Breast epithelium (tissue), 4 donors: ENCODE measurements at places on chromosomes 4 and X. TPM values are rescaled to one million over a fixed set of nuclear protein-coding genes. Genes with fewer than 3 reads are reported as not detected.

DNA sequence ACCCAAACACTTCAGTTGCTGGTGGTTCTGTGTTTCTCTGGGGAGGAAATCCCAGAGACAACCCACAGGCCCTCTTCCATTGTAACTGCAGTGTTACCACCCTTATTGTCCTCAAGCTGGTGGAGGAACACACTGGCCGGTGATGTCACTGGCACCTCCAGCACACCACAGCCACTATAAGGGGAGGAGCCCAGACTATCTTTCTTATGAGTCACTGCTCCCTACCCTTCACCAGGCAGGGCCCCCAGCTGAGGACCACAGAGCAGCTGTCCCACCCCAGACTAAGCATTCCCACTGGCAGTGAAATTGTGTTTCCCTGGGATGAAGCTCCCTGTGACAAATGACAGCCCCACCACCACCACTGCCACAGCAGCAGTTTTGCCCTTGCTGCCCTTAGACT, 171.8 kb upstream of the FGF16 start:
- no peaks in the 10 kb centered on the region for H3K36me3 ChIP-seq
- no peak overlapping the region for H3K27ac ChIP-seq
- no peak for DNase-seq
- no peaks in the 10 kb centered on the region for H3K27me3 ChIP-seq
- H3K4me3 ChIP-seq: no peak overlapping the region

ITIH6 gene
- not detected for total RNA-seq

DNA sequence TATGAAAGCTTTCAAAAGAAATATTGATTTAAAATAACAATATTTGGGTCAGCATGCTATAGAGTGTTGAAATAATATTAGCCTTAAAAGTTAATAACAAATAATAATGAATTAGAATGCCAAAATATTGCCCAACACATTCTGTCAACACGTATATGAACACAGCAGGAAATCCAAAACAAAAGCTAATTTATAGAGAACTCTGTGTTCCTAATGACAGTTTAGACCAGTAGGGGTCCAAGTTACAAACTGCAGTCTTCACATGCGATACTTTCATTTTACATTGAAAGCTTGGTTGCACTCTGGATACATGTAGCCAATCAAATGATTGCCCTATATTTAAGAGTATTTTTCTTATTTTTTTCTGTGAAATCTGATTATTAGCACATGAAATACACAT, 274.4 kb downstream of the DCTD start:
- H3K4me1 ChIP-seq: no peaks in the 10 kb centered on the region
- no peaks in the 10 kb centered on the region for H3K36me3 ChIP-seq
- no peak for DNase-seq
- no peak overlapping the region for H3K27ac ChIP-seq
- no peak overlapping the region for H3K4me3 ChIP-seq
- no peaks in the 10 kb centered on the region for H3K27me3 ChIP-seq

- H3K27me3 ChIP-seq: peaks cover 17% of the 10 kb centered on the region
- no peak overlapping the region for H3K27ac ChIP-seq
- no peak overlapping the region for H3K4me3 ChIP-seq
- no peaks in the 10 kb centered on the region for H3K36me3 ChIP-seq
- no peak for DNase-seq
- no peaks in the 10 kb centered on the region for H3K4me1 ChIP-seq
These were observed 60.2 kb upstream of the MAOA start for GRCh38 chrX:43595931-43596330.

GRCh38 chrX:118865231-118865630, 41.6 kb downstream of the ZCCHC12 start:
- no peaks in the 10 kb centered on the region for H3K36me3 ChIP-seq
- H3K4me1 ChIP-seq: no peaks in the 10 kb centered on the region
- peaks cover 20% of the 10 kb centered on the region for H3K27me3 ChIP-seq
- no peak for DNase-seq

GYPE gene
- 0.29 TPM for total RNA-seq

DNA sequence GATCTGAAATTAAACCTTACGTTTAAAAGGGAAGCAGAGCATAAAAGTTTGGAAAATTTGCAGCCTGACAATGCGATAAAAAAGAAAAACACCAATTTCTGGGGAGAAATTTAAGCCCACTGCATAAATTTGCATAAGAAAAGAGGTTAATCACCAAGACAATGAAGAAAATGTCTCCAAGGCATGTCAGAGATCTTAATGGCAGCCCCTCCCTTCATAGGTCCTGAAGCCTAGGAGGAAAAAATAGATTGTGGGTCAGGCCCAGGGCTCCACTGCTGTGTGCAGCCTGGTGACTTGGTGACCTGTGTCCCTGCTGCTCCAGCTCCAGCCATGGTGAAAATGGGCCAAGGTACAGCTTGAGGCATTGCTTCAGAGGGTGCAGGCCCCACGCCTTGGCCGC, 264.0 kb upstream of the CT83 start:
- no peaks in the 10 kb centered on the region for H3K36me3 ChIP-seq
- DNase-seq: no peak
- peaks cover 7% of the 10 kb centered on the region for H3K27me3 ChIP-seq
